ENCODE measurements at places on chromosomes 6 and 20.
A peak's percentile ranks its signal among the peaks of the same experiment; 100 is the strongest.

DNA sequence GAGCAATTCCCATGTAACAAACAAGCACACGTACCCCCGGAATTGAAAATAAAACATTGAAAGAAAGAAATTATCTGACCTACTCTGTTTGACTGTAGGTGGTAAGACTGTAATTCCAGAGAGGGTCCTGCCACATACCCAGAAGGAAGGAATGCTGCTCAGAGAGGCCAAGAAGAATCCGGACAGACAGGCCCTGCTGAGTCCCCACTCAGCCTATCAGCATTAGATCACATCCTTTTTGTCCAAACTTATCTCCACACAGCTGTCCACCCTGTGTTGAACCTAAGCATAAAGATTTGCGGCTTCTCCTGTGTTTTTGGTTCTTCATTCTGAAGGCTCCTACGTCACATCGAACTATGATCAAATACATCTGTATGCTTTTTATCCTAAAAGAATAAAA is 591.9 kb downstream of the QKI start:
- H3K27me3 ChIP-seq: peaks cover 5% of the 10 kb centered on the region
- no peaks in the 10 kb centered on the region for H3K36me3 ChIP-seq
- no peak overlapping the region for H3K4me3 ChIP-seq
- no peak overlapping the region for H3K27ac ChIP-seq
- DNase-seq: no peak

DNA sequence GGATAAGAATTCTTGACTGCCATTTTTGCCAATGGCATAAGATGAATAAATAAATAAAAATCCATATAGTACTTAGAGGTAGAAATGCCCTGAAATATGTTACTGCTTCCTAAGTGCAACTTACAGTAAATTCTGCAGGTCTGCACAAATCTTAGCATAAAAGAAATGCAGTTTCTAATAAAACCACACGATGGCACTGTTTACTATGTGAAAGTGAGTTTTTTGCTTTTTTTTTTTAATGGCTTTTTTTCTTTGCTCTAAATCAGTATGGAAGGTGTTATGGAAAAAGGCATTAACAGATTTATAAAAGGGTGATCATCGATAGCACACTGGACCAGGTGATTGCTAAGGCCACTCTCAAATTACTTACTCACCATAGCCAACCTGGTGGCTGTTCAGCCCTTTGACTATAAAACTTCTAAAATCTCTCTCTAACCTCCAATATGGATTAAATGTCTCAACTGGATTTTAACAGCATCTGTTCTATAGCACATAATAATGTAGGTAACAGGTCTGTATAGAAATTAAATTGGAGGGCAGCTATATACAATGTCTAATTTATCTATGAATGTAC is 45.8 kb downstream of the AHI1 start:
- H3K36me3 ChIP-seq: peaks cover 6% of the 10 kb centered on the region
- H3K4me3 ChIP-seq: no peak overlapping the region
- H3K27me3 ChIP-seq: no peaks in the 10 kb centered on the region
- DNase-seq: no peak
- H3K27ac ChIP-seq: no peak overlapping the region
- H3K4me1 ChIP-seq: no peaks in the 10 kb centered on the region

GRCh38 chr20:43385914-43386313 is 71.8 kb upstream of the SRSF6 start:
- H3K27me3 ChIP-seq: peaks cover 33% of the 10 kb centered on the region
- no peak overlapping the region for H3K27ac ChIP-seq
- no peaks in the 10 kb centered on the region for H3K36me3 ChIP-seq
- no peak overlapping the region for H3K4me3 ChIP-seq
- H3K4me1 ChIP-seq: peaks cover 20% of the 10 kb centered on the region
- DNase-seq: no peak

DNA sequence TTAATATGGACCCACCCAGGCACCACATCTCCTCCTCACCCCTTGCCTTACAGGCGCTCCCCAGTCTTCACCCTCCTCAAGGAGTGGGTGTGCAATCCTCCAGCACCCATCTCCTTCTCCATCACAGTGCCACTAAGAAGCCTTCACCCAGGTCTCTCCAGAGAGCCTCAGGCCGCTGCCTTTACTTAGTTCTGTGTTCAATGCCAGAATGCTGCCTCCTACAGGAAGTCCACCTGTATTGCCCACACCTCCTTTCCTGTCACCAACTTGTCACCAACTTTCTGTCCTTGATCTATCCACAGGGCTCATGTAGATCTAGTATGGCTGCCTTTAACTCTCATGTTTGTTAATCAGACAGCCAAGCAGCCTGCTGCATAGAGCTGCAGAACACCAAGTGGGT is 586 bp upstream of the LST1 start:
- peak; percentile 57 for DNase-seq
- H3K4me1 ChIP-seq: peaks cover 84% of the 10 kb centered on the region
- H3K36me3 ChIP-seq: peaks cover 8% of the 10 kb centered on the region
- H3K4me3 ChIP-seq: peak overlapping the region; percentile 80
- H3K27me3 ChIP-seq: no peaks in the 10 kb centered on the region

- no peak overlapping the region for H3K27ac ChIP-seq
- H3K36me3 ChIP-seq: peaks cover 2% of the 10 kb centered on the region
- H3K4me1 ChIP-seq: no peaks in the 10 kb centered on the region
- no peak overlapping the region for H3K4me3 ChIP-seq
- no peak for DNase-seq
- peaks cover 7% of the 10 kb centered on the region for H3K27me3 ChIP-seq
Observed at GRCh38 chr6:151535476-151536187, 41.8 kb downstream of the CCDC170 start.

DNA sequence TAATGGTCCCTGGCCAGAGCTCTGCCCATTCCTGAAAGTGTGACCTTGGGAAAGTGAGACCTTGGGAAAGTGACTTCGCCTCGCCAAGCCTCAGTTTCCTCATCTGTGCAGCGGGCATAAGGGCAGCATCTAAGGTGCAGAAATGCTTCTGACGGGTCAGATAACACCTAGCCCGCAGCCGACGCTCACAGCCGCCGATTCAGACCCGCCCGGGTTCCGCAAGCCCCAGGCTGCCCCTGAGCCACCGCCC is 486 bp downstream of the FKBP1A start:
- no peak overlapping the region for H3K27ac ChIP-seq
- no peaks in the 10 kb centered on the region for H3K27me3 ChIP-seq
- peaks cover 58% of the 10 kb centered on the region for H3K4me1 ChIP-seq
- H3K4me3 ChIP-seq: peak overlapping the region; percentile 86
- peaks cover 6% of the 10 kb centered on the region for H3K36me3 ChIP-seq
- DNase-seq: no peak

GRCh38 chr6:108862479-108863191 is 14.4 kb downstream of the ARMC2 start:
- no peaks in the 10 kb centered on the region for H3K27me3 ChIP-seq
- no peak overlapping the region for H3K4me3 ChIP-seq
- no peak overlapping the region for H3K27ac ChIP-seq
- H3K36me3 ChIP-seq: peaks cover 6% of the 10 kb centered on the region
- no peak for DNase-seq

GRCh38 chr20:44219791-44220190 is 9.2 kb upstream of the OSER1 start:
- peak overlapping the region; percentile 44 for H3K27ac ChIP-seq
- peaks cover 46% of the 10 kb centered on the region for H3K4me1 ChIP-seq
- no peaks in the 10 kb centered on the region for H3K36me3 ChIP-seq
- H3K27me3 ChIP-seq: no peaks in the 10 kb centered on the region
- no peak for DNase-seq

- H3K4me3 ChIP-seq: no peak overlapping the region
- no peaks in the 10 kb centered on the region for H3K4me1 ChIP-seq
- no peaks in the 10 kb centered on the region for H3K27me3 ChIP-seq
- no peak for DNase-seq
- H3K36me3 ChIP-seq: no peaks in the 10 kb centered on the region
- H3K27ac ChIP-seq: no peak overlapping the region
Observed at GRCh38 chr20:37941992-37942391, 39.1 kb downstream of the VSTM2L start.

DNA sequence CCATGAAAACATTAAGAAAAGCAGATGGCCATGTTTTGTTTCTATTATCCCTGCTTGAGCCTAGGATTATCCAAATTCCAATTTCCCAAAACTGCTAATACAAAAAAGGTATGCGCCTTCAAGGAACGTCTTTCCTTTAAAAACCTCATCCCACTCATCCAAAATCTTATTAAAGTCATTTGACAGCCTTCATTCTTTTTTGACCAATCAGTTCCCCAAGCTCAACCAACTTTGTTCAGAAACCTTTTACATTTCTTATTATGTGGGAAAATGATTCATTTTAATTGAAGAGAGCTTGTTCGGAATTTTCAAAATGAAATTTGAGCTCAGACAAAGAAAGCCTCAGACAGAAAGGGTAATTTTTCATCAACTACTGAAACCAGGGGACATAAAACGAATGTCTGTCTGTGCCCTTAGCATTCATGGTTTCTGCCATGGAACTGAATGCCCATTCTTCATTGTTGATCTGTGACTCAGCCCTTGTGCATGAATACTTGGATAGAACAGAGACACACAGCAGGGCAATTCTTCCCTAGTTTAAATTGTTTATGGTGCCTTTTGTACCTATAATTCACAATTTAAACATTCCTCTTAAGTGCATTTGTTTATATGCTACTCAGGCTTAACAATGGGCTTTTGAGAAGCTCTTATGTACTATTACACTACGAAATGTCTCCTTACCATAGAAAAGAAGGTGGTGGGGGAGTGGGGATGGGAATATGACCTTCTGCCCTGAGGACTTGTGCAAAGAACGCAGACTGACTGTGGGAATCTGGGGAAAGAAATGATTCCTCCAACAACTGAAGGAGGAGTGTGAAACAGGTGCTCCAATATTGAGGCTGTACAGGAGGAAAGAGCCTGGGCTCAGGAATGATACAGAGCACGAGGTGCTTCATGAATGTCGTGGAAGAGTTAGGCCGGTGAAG is 49.8 kb upstream of the ERVFRD-1 start:
- peaks cover 26% of the 10 kb centered on the region for H3K4me1 ChIP-seq
- H3K36me3 ChIP-seq: peaks cover under 1% of the 10 kb centered on the region
- no peak overlapping the region for H3K27ac ChIP-seq
- H3K27me3 ChIP-seq: no peaks in the 10 kb centered on the region
- no peak for DNase-seq

- H3K36me3 ChIP-seq: no peaks in the 10 kb centered on the region
- DNase-seq: no peak
- peaks cover 42% of the 10 kb centered on the region for H3K27me3 ChIP-seq
- H3K27ac ChIP-seq: no peak overlapping the region
Observed at GRCh38 chr20:57908704-57909630, 199.2 kb upstream of the PMEPA1 start.

DNA sequence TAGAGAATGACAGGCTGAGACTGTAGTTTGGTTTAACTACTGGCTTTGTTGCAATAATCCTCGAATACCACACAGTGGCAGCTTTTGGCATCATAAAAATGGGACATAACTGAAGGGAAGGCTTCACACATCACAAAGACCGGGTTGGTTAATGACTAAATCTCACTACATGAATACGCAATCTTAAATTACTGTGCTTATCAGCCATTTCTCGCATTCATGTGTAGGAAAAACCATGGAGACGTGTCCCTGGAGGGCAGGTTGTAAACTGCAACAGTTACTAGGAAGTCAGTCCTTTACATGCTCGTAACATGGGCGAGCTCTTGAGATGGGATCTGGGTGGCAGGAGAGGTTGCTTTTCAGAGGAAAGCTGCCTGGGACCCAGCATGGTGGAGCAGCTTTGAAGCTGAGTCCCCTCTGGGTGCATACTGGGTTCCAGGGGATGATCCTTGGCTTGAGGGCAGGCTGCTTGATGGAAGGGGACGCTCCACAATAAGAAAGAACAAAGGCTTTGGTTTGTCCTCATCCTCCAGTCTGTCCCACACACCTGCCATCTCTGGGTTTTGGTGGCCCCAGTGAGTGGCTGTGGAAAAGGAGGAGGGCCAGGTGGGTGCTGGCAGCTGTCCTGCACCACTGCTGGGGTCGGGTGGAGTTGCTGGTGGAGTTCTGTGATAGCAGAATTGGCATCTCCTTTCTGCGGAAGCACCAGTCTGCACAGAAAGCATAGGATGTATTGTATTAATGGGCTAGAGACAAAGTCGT is 2.1 kb downstream of the RPS21 start:
- H3K4me1 ChIP-seq: peaks cover 50% of the 10 kb centered on the region
- no peak for DNase-seq
- H3K4me3 ChIP-seq: peak overlapping the region; percentile 94
- H3K27me3 ChIP-seq: no peaks in the 10 kb centered on the region

DNA sequence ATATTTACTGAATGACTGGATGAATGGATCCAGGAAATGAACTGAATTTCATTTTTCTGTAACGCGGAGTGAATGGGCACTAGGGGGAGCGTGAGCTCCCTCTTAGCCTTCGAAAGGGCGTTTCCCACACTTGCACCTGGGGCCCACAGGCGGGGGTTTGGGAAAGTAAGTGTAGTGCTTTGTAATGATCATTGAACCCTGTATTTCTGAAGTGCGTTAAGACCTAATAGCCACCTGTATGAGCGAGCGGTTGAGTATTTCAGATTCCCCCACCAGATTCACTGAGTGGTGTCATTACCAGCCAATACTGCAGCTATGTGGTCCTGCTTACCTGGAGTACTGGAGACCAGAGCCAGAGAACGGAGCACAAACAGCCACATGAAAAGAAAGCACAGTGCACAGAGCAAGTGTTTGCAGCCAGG is 10.5 kb downstream of the SYTL3 start:
- no peaks in the 10 kb centered on the region for H3K27me3 ChIP-seq
- H3K4me1 ChIP-seq: peaks cover 70% of the 10 kb centered on the region
- DNase-seq: no peak
- H3K27ac ChIP-seq: peak overlapping the region; percentile 31
- peak overlapping the region; percentile 61 for H3K4me3 ChIP-seq

GRCh38 chr6:170176898-170177771 is 113.7 kb downstream of the DLL1 start:
- DNase-seq: no peak
- H3K36me3 ChIP-seq: peaks cover 5% of the 10 kb centered on the region
- no peak overlapping the region for H3K4me3 ChIP-seq
- H3K4me1 ChIP-seq: no peaks in the 10 kb centered on the region

DNA sequence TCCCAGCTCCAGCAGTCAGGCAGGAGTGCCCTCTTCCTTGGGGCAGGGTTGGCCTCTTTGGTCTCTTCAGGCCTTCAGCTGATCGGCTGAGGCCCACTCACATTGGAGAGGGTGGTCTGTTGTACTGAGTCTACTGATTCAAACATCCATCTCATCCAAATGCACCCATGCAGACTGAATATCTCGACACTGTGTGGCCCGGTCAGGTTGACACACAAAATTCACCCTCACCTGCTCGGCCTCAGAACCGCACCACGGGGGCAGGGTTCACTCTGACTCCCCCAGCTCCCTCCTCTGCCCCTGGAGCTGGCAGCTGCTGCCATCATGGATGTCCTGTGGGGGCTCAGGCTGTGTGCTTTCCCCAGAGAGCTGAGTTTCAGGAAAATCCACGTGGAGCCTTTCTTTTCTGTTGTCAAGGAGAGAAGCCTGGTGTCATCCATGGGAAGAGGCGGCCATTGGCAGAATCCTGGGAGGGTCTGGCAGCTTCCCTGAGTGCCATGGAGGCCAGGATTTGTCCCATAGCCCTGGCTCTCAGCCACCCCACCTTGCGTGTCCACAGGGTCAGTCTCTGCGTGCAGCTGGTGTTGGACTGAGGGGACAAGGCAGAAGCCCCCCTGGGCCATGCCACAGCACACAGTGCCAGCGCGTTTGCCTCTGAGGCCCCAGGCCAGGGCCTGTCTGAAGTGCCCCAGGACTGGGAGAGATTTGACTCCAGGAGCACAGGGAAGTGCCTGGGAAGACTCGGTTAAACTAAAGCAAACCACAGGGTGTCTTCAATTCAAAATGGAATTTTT is 114.1 kb downstream of the ERMARD start:
- H3K4me3 ChIP-seq: no peak overlapping the region
- H3K27me3 ChIP-seq: peaks cover 7% of the 10 kb centered on the region
- H3K27ac ChIP-seq: no peak overlapping the region
- H3K4me1 ChIP-seq: no peaks in the 10 kb centered on the region
- H3K36me3 ChIP-seq: no peaks in the 10 kb centered on the region

All from activated T-cell treated with anti-CD3 and anti-CD28 coated beads, Interleukin-2, amount 50 U/mL, for 72 hours (primary cell).